Muscle of leg (tissue), 16 donors: ENCODE measurements at places on chromosomes 16 and 17. TPM values are rescaled to one million over a fixed set of nuclear protein-coding genes. Genes with fewer than 3 reads are reported as not detected.

The PRCD gene
- polyA plus RNA-seq: 3.6 TPM

The HNF1B gene
- 0.23 TPM for polyA plus RNA-seq

The PEX12 gene
- polyA plus RNA-seq: 6.7 TPM

GRCh38 chr17:42979511-42980273 is at the start of gene PTGES3L:
Gene PTGES3L (minus strand): TSS chr17:42980080. CDS start chr17:42980053, 27 bp downstream.
- H3K36me3 ChIP-seq: peaks cover 2% of the 10 kb centered on the region
- H3K27me3 ChIP-seq: no peaks in the 10 kb centered on the region
- H3K4me3 ChIP-seq: peak within 1 kb of the TSS; percentile 77

DNA sequence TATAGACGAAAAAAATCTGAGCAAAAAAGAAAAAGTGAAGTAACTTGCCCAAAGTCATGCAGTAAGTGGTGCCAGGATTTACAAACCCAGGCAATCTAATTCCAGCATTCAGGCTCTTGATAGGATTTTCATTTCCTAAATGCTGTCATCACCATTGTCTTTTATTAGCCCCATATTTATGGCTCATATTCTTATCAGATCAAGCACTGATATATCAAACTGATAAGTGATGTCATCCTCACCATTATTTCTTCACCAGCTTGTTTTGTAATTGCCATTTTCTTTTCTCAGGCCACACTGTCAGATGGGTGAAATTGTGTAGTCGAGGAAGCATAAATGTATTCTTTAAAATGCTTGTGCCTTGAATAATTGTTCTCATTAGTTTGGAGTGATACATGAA is 1.3 kb downstream of the RAD51C start:
- no peak overlapping the region for H3K4me3 ChIP-seq
- no peak overlapping the region for H3K27ac ChIP-seq
- no peaks in the 10 kb centered on the region for H3K27me3 ChIP-seq
- H3K36me3 ChIP-seq: no peaks in the 10 kb centered on the region

- peak; percentile 95 for DNase-seq
- H3K4me3 ChIP-seq: peak within 1 kb of the TSS; percentile 88
- H3K27ac ChIP-seq: peak within 1 kb of the TSS; percentile 72
- H3K27me3 ChIP-seq: no peaks in the 10 kb centered on the region
- peaks cover 21% of the 10 kb centered on the region for H3K4me1 ChIP-seq
- no peaks in the 10 kb centered on the region for H3K36me3 ChIP-seq
These were observed at the start of gene DUSP14 for GRCh38 chr17:37489197-37490001. Gene DUSP14 (plus strand): TSS chr17:37489891. CDS start chr17:37512273, 22,382 bp downstream.

DNA sequence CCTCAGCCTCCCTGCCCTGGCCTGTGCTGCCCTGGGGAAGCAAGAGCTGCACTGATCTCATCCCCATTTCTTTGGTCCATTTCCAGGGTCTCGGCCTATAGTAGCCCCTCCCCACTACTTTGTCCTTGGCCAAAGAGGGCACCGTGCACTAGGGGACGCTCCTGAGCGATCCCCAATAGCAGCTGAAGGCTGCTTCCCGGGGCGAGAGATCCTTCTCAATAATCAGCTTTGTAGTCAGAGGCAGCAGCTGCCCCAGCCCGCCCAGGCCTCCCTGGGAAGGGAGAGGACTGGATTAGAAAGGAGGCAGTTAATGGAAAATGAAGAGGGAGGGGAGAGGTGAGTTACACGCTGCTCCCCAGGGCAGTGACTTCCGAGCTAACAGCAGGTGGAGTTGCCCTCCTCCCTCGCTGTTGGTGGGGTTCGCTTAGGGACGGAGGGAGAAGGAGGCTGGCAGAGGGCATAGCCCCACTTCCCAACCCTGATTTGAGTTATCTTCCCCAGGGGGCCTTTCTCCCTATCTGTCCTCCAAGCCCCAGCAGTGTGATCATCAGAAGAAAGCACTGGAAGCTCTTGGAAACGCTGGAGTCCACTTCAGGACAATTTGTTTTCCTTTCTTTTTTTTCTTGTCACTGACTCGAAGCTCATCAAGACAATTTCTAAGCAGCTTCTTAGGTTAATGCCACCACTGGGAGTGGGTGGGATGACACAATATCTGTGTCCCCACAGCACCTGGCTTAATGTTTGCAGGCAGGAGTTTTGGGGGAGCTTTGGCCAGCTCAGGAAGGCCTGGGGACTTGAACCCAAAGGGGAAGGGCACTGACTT is 2.6 kb downstream of the MXRA7 start:
- no peak overlapping the region for H3K4me3 ChIP-seq
- no peaks in the 10 kb centered on the region for H3K27me3 ChIP-seq
- DNase-seq: peak; percentile 82
- peaks cover 37% of the 10 kb centered on the region for H3K4me1 ChIP-seq

- H3K27me3 ChIP-seq: peaks cover 10% of the 10 kb centered on the region
- H3K4me1 ChIP-seq: no peaks in the 10 kb centered on the region
- H3K4me3 ChIP-seq: no peak overlapping the region
- no peak for DNase-seq
- no peaks in the 10 kb centered on the region for H3K36me3 ChIP-seq
These were observed 323.3 kb upstream of the TNRC6C start for GRCh38 chr17:77635176-77635575.

- no peaks in the 10 kb centered on the region for H3K27me3 ChIP-seq
- H3K4me3 ChIP-seq: no peak overlapping the region
- H3K27ac ChIP-seq: peak overlapping the region; percentile 82
- peak; percentile 90 for DNase-seq
- peaks cover 10% of the 10 kb centered on the region for H3K36me3 ChIP-seq
These were observed 30.3 kb upstream of the CDC42EP4 start for GRCh38 chr17:73342050-73342522.

DNA sequence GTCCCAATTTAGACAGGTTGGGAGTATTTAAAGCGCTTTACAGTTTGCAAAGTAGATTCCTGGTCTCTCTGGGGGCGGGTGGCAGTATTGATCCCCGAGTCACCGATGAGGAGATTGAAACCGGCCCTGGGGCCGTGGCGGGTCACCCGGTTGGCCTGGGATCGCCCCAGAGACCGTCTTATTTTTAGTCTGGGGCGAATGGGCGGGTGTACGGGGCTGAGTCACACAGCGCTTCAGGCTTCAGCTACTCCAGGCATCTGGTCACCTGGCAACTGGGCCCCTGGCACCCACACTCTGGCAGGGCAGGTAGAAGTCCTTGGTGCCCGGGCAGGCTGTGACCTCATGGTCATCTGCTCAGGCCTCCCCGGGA is 669 bp downstream of the MIEF2 start:
- H3K36me3 ChIP-seq: peaks cover 38% of the 10 kb centered on the region
- H3K27ac ChIP-seq: peak overlapping the region; percentile 75
- peaks cover 48% of the 10 kb centered on the region for H3K4me1 ChIP-seq
- H3K4me3 ChIP-seq: peak overlapping the region; percentile 93
- H3K27me3 ChIP-seq: no peaks in the 10 kb centered on the region
- DNase-seq: peak; percentile 59

DNA sequence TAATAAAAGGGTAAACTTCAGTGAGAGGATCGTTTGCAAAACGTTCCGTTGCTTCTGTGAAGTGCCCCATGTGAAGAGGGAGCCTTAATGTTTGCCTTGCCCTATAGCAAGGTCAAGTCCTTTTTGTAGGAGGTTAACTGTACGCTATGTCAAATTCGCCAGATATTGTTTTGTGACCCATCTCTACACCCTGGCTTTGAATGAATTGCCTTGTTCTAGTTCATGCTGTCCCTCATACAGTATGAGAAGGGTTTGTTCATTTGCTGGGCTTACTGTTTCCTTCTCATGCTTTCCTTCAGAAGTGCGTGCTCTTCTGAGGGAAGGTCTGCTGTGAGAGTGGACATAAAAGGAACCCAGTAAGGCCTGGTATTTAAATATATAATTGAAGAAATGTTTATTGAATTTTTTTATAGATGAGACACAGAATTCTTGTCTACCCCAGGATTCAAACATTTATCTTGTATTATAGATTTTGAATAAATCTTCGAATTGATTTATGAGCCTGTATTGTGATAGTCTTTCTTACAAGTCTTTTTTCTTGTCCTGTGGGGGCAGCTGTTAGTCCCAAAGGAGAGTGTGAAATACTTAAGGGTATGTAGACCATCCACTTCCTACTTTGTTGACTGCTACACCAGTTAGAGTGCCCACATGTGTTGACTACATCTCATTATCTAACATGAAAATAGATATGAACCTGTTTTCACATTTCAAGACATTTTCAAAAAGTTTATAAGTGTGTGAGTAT is 1.7 kb downstream of the MAP3K3 start:
- no peak for DNase-seq
- peak overlapping the region; percentile 83 for H3K27ac ChIP-seq
- H3K36me3 ChIP-seq: peaks cover 2% of the 10 kb centered on the region

GRCh38 chr16:59042301-59042700 is 308.2 kb upstream of the GOT2 start:
- no peaks in the 10 kb centered on the region for H3K4me1 ChIP-seq
- no peak overlapping the region for H3K4me3 ChIP-seq
- H3K27ac ChIP-seq: no peak overlapping the region
- no peak for DNase-seq
- H3K36me3 ChIP-seq: no peaks in the 10 kb centered on the region
- H3K27me3 ChIP-seq: no peaks in the 10 kb centered on the region
